ENCODE measurements at places on chromosomes 1 and 21.

GRCh38 chr1:178684542-178685000 is 40.5 kb upstream of the RALGPS2 start:
- no peak for DNase-seq

DNA sequence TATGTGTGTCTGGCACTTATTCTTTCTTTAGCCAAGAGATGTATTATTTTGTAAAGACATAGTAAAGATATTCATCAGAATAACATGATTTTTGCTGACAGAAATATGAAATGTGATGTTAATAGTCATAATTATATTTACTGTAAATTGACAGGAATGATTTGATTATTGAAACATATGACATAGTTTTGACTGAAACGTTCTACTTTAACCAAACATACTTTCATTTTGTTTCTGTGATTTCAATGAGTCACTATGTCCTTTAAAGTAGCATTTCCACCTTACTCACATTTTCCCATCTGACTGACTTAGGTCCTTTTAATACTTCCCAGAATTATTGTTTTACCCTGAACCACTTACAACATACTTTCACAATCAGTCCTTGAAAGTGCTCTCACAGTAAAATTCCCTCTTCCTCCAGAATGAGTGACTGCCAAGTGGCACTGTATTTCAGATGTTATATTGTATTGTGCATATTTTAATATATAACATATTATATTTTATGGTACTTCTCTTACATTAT is 437.9 kb downstream of the NCAM2 start:
- no peak for DNase-seq

DNA sequence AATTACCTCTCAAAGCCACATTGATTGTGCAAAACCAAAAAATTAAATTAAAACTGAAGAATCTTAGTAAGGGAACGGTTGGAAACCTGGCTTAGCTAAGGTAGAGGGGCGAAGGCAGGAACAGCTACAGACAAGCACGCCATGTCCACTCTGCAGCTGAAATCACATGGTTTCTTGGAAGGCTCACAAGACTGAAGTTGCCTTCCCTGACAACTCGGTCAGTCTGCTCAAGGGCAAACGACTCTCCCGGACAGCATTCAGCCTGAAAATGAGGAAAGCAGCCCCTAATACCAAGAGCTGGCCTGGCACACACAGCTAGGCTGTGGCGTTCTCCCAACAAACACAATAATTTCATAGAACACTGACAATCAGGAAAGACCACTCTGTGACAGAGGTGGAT is 22.7 kb upstream of the BECN2 start:
- DNase-seq, result no peak

GRCh38 chr1:241115784-241116183 is 241.2 kb downstream of the RGS7 start:
- DNase-seq, result no peak

GRCh38 chr1:234322979-234323378 is 50.3 kb upstream of the COA6 start:
- peak; percentile 24 for DNase-seq

DNA sequence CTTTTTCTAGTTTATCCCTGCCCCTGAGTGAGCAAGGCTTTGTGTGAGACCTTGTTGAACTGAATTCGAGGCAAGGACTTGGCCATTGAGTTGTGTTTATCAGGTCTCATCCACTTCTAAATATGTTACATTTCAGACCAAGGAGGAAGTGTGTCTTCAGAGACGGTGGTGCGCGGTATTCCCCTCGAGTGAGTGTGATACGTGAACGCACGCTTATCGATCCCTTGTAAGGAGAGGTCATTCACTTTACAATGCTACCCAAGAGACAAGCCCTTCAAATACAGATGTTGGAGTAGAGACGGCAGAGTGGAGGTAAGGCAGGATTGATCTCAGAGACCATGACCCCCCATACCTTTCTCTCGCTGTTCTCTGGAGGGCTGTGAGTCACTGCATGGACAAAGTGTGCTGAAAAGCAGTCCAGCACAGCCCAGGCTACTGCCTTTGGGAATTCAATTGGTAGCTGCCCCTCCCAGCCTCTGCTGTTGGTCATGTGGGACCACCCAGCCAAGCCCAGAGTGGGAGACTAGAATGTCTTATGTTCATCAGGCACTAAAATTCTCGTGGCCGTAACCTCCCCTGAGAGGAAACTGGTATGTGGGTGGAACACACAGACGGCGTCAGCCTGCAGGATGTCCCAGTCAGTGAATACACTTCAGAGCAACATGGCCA is 16.3 kb upstream of the MTARC1 start:
- no peak for DNase-seq

GRCh38 chr1:167623951-167624350 is 6.1 kb upstream of the RCSD1 start:
- DNase-seq, result no peak

DNA sequence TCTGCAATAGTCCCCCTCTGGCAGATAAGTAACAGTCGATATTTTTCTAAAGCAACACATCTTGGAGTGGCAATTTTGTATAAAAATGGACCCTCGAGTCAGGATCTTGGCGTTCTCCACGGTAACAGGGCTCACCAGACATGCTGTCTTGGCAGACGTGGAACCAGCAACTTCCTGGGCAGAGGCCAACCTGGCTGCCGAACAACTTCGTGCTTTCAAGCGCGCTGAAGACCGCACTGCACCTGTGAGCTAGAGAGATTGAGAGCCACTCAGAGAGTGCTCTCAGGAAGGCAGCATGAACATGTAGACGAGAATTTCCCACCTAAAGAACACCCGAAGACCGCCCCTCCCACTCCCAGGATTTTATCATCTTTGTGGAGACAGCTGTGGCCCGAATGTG is 7.3 kb downstream of the C1orf174 start:
- no peak for DNase-seq

DNA sequence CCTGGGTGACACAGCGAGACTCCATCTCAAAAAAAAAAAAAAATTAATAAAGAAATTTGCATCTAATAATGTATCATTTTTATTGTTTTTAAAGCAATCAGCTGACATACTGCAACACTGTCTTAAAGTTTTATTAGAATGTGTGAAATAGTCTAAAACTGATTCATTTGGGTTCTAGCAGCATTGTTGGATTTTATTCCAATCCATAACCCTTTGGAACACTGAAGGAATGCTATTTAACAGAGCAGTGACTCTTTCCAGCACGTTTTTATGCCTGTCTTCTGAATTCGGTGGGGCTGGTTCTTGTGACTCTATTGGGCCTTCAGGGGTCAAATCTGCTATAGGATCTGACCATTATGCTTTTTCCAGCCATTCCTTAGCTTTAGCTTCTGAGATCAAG is 18.2 kb upstream of the FMO4 start:
- no peak for DNase-seq

- DNase-seq, result no peak
Observed at GRCh38 chr1:147853391-147853790, 49.2 kb upstream of the GJA8 start.

DNA sequence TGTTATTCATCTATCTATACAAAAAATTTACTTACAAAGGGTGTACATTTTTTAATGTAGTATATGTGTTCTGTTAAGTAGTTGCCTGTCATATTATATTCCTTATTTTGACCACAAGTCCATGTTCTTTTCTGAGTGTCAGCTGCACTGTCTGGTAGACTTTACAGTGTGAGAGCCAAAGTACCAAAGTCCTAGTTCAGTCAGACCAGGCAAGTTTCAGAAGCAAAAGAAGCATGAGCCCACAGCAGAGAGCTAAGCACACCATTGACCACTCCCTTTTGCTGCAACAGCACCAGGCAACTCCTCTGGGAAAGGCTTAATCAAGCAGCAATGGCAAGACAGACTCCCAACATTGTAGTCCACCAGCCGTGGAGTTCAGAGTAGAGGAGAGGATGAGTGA is 631.9 kb upstream of the PKN2 start:
- DNase-seq, result no peak

DNA sequence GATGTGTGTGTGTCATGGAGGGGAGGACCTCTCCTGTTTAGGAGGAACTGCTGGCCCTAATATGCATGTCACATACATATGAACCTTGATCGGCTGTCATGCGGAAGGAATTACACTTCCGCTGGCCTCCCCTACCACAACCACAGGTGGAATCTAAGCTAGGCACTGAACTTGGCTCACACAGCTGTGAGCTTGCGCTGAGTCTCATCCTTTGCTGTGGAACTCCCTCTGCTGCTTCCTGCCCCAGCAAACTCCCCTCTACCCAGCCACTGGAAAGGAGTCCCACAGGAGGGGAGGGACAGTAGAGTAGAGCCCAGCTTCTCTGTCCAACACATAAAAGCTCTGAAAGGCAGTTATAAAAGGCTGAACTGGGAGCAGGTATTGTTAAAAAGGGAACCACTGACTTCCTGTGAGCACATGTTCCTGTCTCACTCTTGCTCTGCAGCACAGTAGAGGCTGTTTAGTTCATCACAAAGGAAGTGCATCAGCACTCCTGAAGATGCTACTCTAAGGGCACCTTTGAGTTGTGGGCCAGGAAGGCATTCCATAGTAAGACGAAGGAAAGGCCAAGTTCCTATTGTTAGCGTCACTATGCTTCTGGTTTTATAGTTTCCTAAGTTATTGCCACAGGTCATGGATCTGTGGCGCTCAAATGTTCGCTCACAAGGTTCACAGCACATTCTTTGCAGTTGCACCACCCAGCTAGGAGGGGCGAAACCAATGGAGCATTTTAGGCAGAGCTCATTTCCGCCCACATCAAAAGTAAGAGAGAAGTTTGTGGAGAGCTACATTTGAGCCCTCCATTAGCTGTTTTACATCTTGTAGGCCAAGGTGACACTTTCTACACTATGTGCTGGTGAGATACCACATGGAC is 17.7 kb upstream of the PTPRC start:
- peak; percentile 42 for DNase-seq

DNA sequence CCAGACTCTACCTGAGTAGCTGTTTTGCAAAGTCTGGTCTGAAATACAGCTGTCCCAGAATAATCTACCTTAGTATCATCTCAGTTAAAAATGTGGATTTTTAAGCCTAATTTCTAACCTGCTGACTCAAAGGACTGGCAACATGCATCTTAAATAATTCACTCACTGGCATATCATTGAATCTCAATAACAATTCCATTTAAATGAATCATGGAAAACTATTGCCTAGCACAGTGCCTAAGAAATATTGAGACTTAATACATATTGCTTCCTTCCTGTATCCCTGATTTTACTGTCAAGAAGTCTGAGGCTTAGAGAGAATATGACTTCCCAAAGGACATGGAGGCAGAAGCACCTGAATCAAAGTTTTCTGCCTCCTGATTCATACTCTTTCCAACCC is 3.1 kb downstream of the CCDC190 start:
- DNase-seq, result no peak

GRCh38 chr1:12407050-12407961 is 177.5 kb downstream of the VPS13D start:
- DNase-seq, result no peak

DNA sequence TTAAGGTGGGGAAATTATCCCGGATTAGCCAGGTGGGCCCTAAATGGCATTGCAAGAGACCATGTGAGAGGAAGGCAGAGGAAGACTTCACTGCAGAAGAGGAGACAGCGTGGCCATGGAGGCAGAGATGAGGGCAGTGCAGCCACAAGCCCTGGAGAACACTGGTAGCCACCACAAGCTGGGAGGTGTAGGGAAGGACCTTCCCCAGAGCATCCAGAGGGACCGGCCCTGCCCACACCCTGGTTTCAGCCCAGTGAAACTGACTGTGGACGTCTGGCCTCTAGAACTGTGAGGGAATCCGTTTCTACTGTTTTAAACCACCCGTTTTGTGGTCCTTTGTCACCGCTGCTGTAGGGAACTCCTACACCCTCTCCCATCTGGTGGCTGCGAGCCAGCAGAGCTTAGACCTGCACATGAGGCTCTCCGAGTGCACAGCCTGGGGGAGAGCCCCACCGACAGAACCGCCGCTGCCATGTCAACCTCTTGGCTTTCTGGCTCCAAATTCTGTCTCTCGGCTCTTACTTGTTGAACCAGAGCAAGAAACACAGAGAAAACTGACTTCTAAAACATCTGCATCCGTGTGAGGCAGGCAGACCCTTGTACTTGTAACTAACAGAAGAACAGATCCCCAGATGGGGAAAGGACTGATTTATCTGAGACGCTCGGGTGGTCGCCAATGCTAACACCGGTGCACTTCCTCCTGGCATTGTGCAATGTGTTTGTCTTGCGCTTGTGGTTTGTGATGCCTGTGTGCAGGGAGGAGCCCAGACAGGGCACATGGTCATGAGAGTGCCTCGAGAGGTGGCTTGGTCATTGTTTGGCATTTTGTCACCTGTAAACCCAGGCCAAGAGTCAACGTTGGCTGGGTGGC is 90.8 kb upstream of the TMPRSS2 start:
- no peak for DNase-seq

- no peak for DNase-seq
Observed at GRCh38 chr1:70948396-70949017, 99.1 kb downstream of the PTGER3 start.

DNA sequence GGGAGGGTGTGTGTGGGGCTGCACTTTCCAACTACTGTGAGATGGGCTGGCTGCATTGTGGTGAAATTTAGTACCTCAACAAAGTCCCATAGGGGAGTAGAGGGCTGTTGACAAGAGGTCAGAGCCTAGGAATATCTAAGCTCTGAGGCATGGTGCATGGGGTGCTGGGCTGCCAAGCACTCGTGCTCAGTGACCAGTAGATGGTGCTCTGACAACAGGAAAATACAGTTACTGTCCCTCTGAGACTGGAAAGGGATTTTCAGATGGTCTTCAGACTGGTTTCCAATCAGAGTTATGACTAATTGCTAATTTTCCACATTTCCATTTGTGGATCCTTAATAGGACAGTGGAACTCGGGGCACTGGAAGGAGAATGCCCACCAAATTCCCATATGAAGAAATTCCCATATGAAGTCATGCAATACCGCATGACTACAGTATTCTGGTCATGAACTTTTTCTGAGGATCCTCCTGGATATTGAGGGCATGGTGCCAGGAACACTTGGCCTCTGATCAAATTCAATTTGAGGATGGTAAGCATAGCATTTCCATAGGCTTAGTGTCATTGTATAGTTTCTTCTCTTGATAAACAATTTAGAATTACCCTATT is 4.1 kb upstream of the CACNA1E start:
- no peak for DNase-seq
